ENCODE measurements at places on chromosomes 16 and 17.

DNA sequence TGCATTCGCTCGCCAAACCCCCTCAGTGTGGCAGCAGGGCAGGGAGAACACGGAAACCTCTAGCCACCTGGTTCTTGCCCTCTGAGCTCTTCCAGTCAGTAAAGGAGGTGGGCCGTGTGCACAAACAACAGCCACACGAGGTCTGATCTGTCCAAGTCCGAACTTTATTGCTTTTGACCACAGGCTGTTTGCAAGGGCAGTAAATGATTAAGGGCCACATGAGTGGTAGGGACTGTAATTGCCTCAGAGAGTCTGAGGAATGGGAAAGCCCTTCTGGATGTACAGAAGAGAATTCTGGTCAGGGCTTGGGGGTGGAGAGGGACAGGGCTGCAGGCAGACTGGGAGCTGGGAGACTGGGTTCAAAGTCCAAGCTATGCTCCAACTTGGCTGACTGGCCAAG is 75.7 kb upstream of the LHX1 start:
- DNase-seq: no peak

- DNase-seq: peak; percentile 62
Observed at GRCh38 chr17:3963237-3964201, 718 bp downstream of the ATP2A3 start.

DNA sequence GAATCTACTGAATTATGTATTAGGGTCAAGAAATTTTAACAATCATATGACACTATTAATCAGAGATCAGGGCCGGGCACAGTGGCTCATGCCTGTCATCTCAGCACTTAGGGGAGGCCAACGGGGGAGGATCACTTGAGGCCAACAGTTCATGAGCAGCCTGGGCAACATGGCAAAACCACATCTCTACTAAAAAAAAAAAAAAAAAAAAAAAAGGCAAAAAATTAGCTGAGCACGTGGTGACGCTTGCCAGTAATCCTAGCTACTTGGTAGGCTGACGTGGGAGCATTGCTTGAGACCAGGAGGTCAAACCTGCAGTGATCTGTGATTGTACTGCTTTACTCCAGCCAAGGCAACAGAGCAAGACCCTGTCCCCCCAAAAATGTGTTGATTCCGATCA is 52.5 kb upstream of the CLEC3A start:
- no peak for DNase-seq

- DNase-seq: no peak
Observed at GRCh38 chr16:85350973-85351372, 238.7 kb upstream of the CIBAR2 start.

DNA sequence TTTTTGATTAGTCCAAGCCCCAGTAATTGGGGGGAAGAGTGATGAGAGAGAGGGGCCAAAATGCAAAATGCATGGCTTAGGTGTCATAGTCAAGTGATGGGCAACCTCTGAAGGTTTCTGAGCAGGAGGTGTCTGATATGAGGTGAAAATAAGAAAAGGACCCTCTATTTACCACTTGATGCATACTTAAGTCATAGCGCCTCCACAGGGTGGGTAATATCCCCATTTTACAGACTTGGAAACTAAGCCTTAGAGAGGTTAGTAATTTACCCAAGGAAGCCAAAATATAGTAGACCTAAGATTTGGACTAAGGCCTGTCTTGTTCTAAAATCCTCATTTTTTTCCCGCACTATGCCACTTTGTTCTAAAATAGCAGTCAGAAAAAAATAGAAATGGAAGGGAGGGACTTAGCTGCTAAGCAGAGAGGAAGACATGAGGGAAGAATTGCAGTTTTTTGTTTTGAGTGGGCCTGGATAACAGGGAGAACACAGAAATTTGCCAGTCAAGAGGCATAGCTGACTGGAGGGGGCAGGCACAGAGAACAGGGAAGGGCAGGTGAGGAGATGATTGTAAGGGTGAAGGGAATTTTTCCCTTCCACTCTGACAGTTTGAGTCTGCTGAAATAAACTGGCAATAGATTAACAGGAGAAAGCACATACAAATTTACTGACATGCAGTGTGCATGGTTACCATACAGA is 2.3 kb upstream of the GRB2 start:
- no peak for DNase-seq

DNA sequence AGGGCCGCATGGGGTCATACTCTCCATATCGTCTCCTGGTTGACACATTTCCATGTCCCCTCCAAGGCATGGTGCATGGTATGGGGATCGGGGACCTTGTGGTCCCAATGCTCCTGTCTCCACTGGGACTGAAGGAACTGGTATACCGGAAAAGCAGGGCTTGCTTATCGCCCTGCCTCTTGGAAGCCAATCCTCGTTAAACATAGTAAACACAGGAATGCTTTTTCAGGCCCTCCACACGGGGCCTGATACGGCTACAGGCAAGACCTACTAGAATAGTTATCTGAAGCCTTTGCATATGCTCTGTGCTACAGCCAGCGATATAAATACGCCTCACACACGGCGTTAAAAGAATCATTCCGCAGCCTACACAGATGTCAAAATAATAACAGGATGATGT is 159.5 kb downstream of the SHISA9 start:
- DNase-seq: no peak

DNA sequence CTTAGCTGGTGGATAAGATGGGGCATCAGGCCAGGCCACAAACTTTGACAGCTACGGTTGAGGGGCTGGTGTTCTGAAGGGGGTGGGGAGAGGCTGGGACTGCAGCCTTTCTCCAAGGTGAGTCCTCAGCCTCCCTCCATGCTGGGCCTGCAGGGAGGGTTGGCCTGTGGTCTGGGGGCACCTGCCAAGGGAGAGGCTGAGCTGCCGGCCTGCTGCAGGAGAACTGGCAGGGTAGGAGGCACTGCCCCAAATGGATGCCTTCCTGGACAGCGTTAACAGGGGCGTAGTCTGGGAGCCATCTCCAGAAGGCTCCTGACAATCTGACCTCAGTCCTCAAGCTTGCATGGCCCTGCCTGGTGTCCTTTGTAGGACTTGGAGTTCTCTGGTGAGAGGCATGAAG is 5.1 kb downstream of the ELMO3 start:
- DNase-seq: no peak

DNA sequence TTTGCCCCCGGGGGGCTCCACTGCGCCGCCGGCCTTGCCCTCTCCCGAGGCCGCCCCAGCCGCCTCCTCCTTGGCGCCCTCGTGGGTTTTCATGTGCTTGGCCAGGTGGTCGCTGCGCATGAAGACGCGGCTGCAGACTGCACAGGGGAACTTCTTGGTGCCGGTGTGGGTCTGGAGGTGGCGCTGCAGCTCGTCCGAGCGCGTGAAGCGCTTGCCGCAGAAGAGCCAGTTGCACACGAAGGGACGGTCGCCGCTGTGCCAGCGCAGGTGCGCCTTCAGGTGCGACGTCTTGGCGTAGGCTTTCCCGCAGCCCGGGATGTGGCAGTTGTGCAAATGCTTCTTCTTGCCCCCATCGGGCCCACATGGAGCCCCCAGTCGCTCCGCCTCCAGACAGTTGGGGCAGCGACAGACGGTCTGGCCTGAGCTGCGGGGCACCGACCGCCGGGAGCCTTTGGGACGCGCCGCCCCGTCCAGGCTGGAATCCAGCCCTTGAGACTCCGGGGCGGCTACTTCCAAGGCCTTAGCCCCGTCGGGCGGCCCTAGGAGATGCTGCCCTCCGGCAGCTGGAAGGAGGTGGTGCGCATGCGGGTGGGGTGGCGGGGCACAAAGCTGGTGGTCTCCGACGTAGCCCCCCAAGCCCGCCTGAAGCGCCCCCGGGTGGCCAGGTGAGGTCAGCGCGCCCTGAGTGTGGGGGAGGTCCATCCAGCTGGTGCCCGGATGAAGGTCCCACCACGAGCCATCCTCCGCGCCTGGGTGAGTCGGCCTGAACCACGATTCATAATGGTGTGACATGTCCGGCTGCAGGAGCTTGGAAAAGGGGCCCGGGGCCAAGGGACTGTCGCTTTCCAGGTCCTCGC is 3.4 kb downstream of the SP6 start:
- no peak for DNase-seq

GRCh38 chr16:81860287-81861266 is 81.5 kb downstream of the PLCG2 start:
- no peak for DNase-seq

- DNase-seq: no peak
Observed at GRCh38 chr17:63918305-63918704, 334 bp downstream of the GH1 start.

- DNase-seq: no peak
Observed at GRCh38 chr17:74649909-74650308, 26.4 kb upstream of the CD300E start.

GRCh38 chr17:79833110-79833450 is 6.2 kb downstream of the CBX4 start:
- DNase-seq: no peak

GRCh38 chr17:82737967-82738877 is 2.8 kb downstream of the FN3K start:
- DNase-seq: no peak

- DNase-seq: no peak
Observed at GRCh38 chr16:74035816-74036215, 260.8 kb upstream of the PSMD7 start.

GRCh38 chr17:68195667-68196393 is 52.0 kb upstream of the AMZ2 start:
- DNase-seq: no peak

GRCh38 chr17:39443326-39443725 is 7.7 kb downstream of the MED1 start:
- DNase-seq: no peak

- DNase-seq: no peak
Observed at GRCh38 chr17:47866941-47867340, 16.0 kb upstream of the SP6 start.

GRCh38 chr16:75758215-75758614 is 31.9 kb upstream of the CPHXL start:
- no peak for DNase-seq

DNA sequence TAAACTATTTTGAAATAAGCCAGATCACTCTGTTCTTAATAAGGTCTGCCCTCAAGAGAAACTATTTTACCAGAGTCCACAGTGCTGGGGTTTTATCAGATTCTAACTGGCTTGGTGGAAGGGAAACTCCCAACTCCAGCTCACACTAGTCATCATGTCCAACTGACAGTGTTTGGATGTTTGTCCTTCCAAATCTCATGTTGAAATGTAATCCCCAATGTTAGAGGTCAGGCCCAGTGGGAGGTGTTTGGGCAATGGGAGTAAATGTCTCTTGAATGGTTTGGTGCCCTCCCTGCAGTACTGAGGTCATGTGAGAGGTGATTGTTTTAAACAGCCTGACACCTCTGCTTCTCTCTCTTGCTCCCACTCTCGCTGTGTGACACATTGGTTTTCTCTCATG is 1301.0 kb upstream of the CDH8 start:
- no peak for DNase-seq

- no peak for DNase-seq
Observed at GRCh38 chr17:33506889-33507650, 214.0 kb upstream of the ASIC2 start.

- peak; percentile 75 for DNase-seq
Observed at GRCh38 chr16:77212741-77213541, 13.7 kb downstream of the SYCE1L start.

DNA sequence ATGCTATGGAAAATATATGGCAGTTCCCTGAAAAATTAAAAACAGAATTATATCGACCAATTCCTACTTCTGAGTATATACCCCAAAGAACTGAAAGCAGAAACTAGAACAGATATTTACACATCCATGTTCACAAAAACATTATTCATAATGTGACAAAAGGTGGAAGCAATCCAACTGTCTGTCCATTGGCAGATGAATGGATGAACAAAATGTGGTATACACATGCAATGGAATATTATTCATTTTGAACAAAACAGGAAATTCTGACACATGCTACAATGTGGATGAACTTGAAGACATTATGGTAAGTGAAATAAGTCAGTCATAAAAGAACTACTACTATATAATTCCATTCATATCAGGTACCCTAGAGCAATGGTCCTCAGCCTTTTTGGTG is 263.5 kb upstream of the AXIN2 start:
- DNase-seq: no peak

GRCh38 chr16:90083139-90083538 is 6.0 kb upstream of the PRDM7 start:
- no peak for DNase-seq

DNA sequence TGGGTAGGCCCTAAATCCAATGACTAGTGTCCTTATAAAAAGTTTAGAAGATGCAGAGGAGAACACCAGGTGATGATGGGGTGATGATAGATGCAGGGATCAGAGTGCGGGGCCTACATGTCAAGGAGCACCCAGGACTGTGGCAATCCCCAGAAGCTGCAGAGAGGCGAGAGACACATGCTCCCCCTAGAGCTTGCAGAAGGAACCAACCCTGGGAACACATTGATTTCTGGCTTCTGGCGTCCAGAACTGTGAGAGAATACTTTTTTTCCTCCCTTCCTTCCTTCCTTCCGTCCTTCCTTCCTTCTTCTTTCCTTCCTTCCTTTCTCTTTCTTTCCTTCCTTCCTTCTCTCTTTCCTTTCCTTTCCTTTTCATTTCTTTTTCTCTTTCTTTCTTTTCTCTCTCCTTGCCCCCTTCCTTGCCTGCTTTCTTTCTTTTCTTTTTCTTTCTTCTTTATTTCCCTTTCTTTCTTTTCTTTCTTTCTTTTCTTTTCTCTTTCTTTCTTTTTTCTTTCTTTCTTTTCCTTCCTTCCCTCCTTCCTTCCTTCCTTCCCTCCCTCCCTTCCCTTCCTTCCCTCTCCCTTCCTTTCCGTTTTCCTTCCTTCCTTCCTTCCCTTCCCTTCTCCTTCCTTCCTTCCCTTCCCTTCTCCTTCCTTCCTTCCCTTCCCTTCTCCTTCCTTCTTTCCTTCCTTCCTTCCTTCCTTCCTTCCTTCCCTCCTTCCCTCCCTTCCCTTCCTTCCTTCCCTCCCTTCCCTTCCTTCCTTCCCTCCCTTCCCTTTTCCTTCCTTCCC is 134.3 kb downstream of the HAPSTR1 start:
- no peak for DNase-seq

DNA sequence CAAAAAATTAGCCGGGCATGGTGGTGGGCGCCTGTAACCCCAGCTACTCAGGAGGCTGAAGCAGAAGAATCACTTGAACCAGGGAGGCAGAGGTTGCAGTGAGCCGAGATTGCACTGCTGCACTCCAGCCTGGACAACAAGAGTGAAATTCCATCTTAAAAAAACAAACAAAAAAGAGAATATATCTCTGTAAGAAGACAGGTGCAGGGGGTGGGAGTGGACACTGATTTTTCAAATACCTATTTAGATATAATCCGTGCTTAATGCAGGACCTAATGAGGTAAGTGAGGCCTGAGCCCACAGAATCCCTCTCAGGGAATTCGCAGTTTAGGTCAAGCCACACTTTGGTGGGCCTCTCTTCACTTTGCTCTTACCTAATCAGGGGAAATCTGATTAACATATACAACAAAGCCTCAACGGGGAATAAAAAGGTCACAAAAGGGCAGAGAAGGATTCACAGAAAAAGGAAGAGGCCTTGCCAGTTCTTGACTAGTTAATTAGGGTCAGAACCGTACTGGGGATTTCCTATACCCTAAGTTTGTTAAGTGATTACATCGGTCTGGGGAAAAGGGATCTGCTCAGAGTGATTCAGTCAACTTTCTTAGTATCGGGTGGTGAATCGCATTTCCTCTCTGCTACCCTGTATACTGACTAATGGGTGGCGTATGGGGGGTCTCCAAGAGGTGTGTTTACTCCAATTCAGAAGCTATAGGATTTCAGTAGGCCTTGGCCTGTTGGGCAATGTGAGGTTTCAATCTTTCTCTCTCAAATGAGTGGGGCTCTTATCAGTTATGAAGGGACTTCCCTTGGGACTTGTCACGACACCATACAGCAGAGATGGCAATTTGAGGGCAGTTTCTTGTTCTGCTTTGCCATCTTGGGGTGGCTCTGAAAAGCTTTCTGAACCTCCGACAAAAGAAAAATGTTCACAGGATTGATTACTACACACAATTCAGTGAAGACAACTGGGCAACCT is 1.9 kb upstream of the NFAT5 start:
- DNase-seq: peak; percentile 92

All from stimulated activated naive CD8-positive, alpha-beta T cell treated with anti-CD3 and anti-CD28 coated beads, Interleukin-15, amount 100 ng/mL, for 72 hours (primary cell).